ENCODE measurements at places on chromosomes 7 and 10. TPM values are rescaled to one million over a fixed set of nuclear protein-coding genes. Genes with fewer than 3 reads are reported as not detected.

Gene SLC26A5
- total RNA-seq = not detected

DNA sequence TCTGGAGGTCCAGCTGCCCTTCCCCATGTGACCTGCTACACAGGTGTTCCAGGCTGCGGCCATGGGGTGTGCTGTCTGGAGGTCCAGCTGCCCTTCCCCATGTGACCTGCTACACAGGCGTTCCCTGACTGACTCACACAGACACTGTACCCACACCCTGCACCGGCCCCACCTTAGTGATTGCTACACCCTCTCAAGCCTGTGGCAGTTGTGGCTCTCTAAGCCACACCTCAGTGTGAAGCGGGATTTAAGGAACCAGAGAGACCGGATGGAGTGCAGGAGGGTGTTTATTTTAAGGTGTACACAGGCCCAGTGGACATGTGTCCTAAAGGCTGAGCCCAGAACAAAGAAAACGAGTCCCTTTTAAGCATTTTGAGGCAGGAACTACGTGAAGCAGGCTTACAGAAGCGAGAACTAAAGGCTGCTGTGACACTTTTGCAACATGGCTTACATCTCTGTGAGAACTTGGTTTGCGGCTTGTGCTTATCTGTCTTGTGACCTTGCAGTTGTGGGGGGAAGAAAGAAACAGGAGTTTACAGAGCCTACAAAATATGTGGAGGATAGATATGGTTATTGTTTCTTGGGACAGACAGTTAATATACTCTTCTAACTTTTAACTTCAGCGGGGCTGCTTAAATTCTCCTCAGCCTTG, 326.4 kb downstream of the PAXIP1 start:
- no peaks in the 10 kb centered on the region for H3K27me3 ChIP-seq
- no peak overlapping the region for H3K27ac ChIP-seq
- no peak overlapping the region for H3K4me3 ChIP-seq

DNA sequence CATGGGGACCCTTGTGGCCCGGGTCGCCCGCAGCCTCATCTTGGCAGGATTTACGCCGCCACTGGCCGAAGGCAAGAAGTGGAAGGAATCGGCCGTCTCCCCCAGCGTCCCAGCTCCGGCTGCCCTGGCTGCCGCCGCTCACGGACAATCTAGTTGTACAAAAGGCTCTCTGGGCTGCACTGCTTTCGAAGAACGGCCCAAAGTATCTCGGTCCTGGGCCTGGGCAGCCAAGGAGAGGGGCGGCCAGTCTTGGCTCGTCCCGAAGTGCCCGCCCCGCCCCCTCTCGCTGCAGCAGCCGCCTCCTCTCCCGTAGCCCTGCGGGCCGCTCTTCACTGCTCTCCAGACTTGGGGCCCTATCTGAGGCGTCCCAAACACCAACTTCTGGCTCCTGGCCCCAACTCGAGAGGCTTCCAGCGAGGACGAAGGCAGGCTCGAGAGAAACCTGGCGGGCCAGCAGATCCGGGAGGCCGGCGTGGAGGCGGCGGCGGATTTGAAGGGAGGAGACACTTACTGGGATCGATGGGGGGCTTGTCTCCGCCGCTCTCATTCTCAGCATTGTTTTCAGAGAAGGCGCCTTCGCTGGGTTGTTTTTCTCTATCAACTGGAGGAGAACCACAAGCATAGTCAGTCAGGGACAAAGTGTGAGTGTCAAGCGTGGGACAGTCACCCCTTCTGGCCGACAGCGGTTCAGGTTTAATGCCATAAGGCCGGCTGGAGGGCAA, 809 bp downstream of the HOXA9 start:
- peak overlapping the region; percentile 91 for H3K27ac ChIP-seq
- peaks cover 39% of the 10 kb centered on the region for H3K4me1 ChIP-seq
- peak overlapping the region; percentile 98 for H3K4me3 ChIP-seq
- no peak for DNase-seq
- H3K36me3 ChIP-seq = peaks cover 7% of the 10 kb centered on the region

Gene SPRN
- 0.13 TPM for total RNA-seq

DNA sequence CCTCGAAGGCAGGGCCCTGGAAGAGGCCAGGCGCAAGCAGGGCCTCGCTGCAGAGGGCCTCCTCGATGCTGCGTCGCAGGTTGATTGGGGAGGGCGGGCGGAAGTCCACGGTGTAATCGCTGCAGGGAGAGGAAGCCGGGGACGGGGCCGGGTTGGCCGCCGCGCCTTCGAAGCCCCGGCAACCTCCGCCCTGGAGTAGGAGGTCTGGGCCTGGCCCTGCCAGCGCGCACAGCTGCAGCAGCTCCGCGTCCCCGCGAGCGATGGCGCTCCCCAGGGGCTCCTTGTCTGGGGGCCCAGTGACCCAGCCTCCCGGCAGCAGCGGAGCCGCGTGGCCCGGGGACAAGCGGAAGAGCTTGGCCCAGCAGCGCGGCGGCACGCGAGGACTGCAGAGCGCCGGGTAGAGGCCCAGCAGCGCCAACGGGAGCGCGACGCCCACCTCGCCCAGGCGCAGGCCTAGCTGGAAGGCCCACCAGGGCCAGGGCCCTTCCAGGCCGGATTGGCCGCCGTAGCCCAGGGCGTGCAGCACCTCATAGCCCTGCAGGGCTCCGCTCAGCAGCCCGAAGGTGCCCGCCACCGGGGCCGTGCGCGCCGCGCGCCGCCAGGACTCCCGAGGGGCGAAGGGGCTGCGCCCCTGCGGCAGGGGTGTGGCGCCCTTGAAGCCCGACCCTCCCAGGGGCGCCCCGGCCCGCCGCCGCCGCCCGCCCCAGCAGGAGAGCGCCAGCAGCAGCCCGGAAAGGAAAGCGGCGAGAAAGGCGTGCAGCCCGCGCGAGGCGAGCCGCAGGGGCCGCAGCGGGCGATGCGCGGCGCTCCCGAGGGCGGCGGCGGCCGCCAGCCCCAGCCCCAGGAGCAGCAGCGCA, 7.8 kb upstream of the RBM28 start:
- H3K4me1 ChIP-seq = no peaks in the 10 kb centered on the region
- H3K27ac ChIP-seq = no peak overlapping the region
- H3K27me3 ChIP-seq = peaks cover 51% of the 10 kb centered on the region
- no peaks in the 10 kb centered on the region for H3K36me3 ChIP-seq

GRCh38 chr10:31878486-31878885, 50.1 kb downstream of the ARHGAP12 start:
- DNase-seq = no peak
- H3K27me3 ChIP-seq = no peaks in the 10 kb centered on the region
- no peaks in the 10 kb centered on the region for H3K36me3 ChIP-seq
- H3K4me1 ChIP-seq = peaks cover 5% of the 10 kb centered on the region
- H3K4me3 ChIP-seq = no peak overlapping the region

DNA sequence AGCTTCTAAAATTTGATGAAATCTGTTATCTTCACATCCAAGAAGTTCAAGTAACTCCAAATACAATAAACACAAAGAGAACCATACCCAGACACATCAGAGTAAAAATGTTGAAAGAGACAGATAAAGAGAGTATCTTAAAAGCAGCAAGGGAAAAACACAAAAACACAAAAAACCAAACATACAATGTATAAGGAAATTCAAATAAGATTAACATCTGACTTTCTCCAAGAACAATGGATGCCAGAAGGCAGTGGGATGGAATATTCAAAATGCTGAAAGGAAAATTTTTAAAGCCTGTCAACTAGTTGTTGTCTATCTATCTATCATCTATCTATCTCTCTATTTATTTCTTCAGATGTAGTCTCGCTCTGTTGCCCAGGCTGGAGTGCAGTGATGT, 72.4 kb upstream of the MKLN1 start:
- H3K27me3 ChIP-seq = peaks cover 3% of the 10 kb centered on the region
- H3K4me1 ChIP-seq = peaks cover 8% of the 10 kb centered on the region
- DNase-seq = no peak
- H3K36me3 ChIP-seq = no peaks in the 10 kb centered on the region
- H3K27ac ChIP-seq = no peak overlapping the region
- H3K4me3 ChIP-seq = no peak overlapping the region

GRCh38 chr10:124566222-124566888, 104.7 kb downstream of the LHPP start:
- DNase-seq = no peak
- no peaks in the 10 kb centered on the region for H3K4me1 ChIP-seq
- no peak overlapping the region for H3K4me3 ChIP-seq
- H3K27ac ChIP-seq = no peak overlapping the region
- peaks cover 2% of the 10 kb centered on the region for H3K27me3 ChIP-seq
- no peaks in the 10 kb centered on the region for H3K36me3 ChIP-seq

Data from endothelial cell of umbilical vein (primary cell).